Neural progenitor cell (in vitro differentiated cells): ENCODE measurements at places on chromosomes 16 and 17.

GRCh38 chr16:85052536-85052935, 24.9 kb downstream of the KIAA0513 start:
- no peak for DNase-seq

DNA sequence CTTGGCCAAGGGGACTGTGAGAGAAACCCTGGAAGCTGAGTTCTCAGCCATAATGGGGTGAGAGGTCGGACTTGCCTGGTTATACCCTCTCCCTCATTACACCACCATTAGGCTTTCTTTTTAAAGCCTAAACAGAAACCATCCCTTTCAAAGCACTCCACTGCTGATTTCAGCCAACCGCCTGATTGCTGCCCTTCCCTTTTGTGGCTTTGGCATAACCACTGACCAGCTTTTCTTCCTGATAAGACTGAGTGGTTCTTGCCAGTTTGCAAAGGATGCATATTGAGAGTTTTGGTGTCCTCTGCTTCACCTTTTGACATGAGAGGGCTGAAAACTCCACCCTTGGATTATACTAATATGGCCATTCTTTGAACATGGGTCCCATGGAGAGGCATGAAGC, 308.2 kb upstream of the GOT2 start:
- no peak for DNase-seq

GRCh38 chr16:69615528-69615927, 49.8 kb downstream of the NFAT5 start:
- DNase-seq: no peak

DNA sequence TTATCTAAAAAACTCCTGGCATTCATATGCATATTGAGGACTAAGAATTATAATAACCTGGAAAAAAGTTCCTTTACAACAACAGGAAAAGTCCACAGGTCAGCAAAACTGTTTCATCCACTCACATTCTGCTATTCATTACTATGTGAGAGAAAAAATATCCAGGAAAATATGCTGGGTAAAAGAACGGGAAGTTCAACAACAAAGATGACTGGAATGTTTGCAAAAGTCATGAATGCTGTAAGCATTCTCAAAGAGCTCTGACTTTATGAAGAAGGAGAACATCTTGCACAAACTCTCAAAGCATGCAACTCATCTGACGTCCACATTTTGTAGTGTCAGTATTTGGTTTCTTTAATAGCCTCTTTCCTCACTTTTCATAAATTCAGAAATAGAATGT, 56.9 kb upstream of the ALDH3A1 start:
- no peak for DNase-seq

- no peak for DNase-seq
Measured at GRCh38 chr16:78376452-78376851, 277.0 kb downstream of the WWOX start.

DNA sequence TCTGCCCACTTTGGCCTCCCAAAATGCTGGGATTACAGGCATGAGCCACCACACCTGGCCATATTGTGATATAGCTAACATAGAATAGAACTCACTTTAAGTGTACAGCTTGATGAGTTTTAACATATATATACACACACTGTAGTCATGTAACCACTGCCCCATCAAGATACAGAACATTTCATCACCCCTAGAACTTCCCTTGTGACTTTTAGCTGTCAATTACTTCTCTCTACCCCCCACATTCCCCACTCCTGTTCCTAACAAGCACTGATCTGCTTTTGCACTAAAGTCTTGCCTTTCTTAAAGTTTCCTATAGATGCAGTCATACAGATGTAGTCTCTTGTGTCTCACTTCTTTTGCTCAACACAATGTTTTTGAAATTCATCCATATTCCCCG, 93.1 kb downstream of the PITPNC1 start:
- DNase-seq: no peak

GRCh38 chr16:73131156-73131862, 83.4 kb upstream of the ZFHX3 start:
- no peak for DNase-seq

DNA sequence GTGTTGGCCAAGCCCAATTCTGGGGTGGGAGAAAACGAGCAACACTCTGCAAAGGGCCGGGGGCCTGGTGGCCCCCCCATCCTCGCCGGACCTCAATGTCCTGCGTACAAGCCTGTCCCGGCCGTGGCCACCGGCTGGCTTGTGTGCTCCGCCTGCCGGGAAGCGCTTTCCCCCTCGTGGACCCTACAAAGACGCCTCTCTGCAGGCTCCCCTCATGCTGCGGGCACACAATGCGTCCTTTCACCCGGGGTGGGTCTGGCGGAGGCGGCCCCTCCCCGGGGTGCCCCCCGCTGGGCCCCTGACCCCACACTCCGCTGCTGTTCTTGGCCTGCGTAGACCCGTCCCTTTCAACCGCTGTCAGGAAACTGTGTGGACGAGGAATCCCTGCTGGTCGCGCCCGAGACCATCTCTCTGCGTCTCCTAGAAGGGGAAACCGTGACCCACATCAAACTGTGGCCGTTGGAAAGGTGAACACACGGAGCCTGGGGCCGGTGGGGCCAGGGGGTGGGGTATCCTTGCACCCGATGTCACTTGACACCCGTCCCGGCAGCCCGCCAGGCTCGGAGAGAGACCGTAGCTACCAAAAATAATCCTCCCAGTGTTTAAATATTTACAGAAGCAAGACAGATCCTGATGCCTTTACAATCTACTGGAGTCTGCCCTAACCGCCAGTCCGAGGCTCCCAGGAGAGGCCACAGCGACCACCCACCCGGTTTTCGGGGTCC, 43.6 kb downstream of the TBC1D16 start:
- DNase-seq: peak; percentile 40

DNA sequence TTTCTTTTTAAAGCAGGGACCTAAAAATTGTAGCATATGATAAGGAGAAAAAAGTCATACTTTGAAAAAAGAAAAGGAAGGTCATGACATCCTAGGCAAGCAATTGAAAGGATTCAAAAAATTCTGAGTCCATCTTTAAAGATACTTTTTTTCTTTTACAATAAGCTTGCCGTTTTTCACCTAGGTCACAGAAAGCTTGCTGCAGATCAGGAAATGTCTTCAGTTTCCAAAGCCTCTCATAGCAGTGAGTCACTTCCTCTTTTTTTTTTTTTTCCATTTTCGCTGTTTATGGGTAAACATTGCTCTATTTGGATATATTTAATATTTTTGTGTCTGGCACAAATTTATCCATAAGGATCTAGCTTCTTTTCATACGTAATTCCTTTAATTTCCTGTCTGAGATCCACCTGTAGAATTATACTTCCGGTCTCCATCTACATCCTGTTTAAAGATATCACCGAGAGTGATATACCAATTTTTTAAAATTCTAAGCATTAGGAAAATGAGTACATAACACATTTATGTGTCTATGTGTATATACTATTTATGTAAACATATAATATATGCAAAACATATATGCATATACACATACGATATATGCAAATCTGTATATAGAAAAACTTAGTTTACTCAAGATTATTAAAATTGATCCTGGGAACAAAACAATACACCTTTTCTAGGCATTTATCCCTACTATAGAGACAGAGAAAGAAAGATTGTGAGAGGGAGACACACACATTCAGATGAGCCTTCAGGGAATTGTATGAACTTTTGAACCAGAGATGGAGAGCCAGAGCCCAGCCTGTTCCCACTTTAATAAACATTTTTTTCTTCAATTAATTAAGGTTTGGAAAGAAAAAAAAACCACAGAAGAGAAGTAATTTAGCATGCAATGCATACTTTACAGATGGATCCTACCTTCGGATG, 134.4 kb downstream of the SKAP1 start:
- DNase-seq: no peak

GRCh38 chr17:56367366-56367765, 214.1 kb downstream of the ANKFN1 start:
- peak; percentile 81 for DNase-seq

DNA sequence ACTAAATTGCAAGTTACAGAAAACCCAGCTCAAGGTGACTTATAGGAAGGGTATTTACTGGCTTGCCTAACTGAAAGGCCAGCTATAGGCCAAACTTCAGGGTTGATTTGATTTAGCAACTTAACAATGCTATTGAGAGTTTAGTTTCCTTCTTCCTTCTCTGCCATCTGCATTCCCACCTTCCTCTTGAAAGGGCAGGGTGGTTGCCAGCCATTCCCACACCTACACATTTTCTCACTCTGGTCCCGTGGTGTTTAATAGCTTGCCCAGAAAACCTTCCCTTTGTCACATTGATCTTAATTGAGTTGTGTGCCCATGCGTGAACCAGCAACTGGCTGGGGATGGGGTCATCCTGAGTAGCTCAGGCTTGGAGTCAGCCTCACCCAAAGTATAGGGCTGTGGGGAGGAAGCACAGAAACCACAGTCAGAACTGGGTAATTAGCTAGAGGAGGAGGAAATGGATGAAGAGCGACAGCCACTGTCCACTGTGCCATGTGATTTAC, 194.7 kb downstream of the SPECC1 start:
- DNase-seq: peak; percentile 31

DNA sequence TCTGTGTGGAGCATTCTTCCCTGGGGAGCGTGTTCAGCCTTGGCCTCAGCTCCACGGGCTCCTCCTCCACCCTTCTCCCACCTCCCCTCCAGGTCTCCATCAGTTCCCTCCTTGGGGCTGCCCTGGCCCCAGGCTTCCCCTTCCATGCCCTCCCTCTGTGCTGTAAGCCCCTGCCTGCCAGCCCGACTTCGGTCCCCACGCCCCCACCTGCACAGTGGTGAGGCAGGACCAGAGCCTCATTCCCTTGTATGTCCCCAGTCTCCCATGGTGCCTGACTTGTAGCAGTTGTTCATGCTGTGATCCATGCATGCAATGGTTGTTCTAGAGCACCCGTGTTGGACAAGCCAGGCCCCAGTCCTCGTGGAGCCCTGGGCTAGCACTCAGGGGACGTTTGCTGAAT, 199.4 kb downstream of the RBFOX3 start:
- DNase-seq: no peak

DNA sequence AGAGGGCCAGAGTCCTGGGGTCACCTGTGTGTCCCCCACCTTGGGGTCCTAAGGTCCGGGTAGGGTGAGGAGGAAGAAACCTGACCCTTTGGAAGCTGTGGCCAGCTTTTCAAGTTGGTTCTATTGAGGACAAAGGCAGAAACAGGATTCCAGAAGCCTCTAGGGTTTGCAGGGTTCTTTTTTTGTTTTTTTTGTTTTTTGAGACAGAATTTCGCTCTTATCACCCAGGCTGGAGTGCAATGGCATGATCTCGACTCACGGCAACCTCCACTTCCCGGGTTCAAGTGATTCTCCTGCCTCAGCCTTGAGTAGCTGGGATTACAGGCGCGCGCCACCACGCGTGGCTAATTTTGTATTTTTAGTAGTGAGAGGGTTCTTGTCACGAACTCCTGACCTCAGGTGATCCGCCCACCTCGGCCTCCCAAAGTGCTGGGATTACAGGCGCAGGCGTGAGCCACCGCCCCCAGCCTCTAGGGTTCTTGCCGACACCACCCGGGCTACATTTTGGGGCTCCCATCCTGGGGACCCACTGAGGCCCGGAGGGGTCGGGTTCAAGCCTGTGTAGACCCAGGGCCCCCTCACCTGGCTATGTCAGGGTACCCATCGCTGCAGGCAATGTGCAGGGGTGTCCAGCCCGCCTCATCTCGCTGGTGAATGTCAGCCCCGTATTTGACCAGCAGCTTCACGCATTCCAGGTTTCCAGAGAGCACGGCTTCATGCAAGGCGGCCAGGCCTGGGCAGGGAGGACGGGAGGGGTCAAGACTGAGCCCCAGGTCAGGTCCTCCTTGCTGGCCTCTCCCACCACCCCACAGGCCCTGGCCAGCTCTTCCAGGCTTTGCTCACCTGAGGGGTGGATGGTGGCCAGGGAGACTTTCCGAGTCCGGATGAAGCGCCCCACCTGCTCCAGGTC, 674 bp downstream of the PPP1R27 start:
- DNase-seq: no peak

DNA sequence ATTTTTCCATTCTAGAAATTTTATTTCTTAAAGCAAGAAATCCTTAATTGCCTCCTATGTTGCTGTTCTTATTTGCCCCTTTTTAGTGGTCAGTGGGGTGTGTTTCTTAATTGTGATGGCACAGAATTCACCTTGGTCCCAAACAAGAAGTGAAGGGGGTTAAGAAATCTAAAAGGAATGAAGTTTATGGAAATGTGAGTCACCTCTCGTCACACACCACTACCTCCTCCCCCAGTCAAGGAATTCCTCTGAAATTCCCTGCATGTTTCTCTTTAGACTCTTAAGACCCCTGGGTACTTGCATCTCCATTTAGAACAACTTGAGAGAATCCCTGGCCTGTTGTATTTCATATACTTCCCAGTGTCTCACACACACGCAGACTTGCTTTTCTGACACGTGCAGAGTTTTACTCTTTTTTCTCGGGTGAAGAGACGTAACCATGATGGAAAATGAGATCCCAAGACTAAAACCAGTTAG, 247.4 kb downstream of the PRKCA start:
- DNase-seq: no peak

- DNase-seq: no peak
Measured at GRCh38 chr17:48551214-48551555, 6.3 kb upstream of the HOXB2 start.

- DNase-seq: no peak
Measured at GRCh38 chr16:80463326-80463725, 77.5 kb upstream of the DYNLRB2 start.

- no peak for DNase-seq
Measured at GRCh38 chr16:72287649-72288048, 115.7 kb upstream of the PMFBP1 start.
